ENCODE measurements at places on chromosomes 2 and 18. TPM values are rescaled to one million over a fixed set of nuclear protein-coding genes. Genes with fewer than 3 reads are reported as not detected.

GRCh38 chr2:169315357-169315756 is 47.0 kb downstream of the LRP2 start:
- DNase-seq, result no peak

GRCh38 chr18:55778788-55779690 is 191.0 kb upstream of the TCF4 start:
- no peak for DNase-seq

GRCh38 chr2:211387734-211388133 is 831.3 kb downstream of the CPS1 start:
- no peak for DNase-seq

DNA sequence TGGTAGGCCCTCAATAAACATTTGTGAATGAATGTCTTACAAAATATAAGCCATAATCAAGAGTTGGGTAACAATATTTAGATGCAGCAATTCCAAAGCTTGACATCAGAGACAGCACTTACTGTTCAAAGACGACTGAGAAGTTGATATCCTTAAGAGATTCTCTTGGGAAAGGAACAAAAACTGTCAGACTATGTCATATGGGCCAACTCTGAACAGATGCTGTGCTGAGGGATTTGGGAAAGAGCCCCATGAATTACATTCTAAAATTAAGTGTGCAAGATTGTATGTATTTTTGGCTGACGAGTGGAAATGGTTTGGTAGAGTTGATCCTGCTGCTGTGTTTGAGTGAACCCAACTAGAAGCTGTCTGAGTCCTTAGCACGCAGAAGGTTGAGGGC is 250.7 kb upstream of the LINC00305 start:
- DNase-seq, result no peak

GRCh38 chr2:233116946-233117345 is 56.8 kb downstream of the INPP5D start:
- DNase-seq, result no peak

GRCh38 chr2:218394298-218395089 is 5.2 kb upstream of the CTDSP1 start:
- peak; percentile 51 for DNase-seq

- peak; percentile 38 for DNase-seq
These were observed 74.8 kb downstream of the BCL11A start for GRCh38 chr2:60478660-60479059.

DNA sequence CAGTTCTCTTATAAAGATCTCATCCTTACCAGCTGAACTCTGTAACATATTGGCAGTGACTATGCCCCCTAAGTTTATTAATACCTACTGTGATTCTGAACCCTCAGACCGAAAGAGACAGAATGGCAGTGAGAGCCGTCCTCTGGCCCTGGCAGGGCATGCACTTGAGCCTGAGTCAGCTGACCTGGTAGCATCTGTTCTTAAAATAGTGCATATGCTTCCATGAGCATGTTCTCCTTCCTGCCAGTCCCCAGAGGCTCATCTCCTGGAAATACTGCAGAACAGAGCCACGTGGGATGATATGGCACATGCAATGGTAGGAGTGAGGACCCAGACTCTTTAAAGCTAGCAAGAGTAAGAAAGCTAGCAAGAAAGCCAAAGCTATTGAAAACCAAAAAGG is 59.0 kb downstream of the RASGRP3 start:
- DNase-seq, result no peak

DNA sequence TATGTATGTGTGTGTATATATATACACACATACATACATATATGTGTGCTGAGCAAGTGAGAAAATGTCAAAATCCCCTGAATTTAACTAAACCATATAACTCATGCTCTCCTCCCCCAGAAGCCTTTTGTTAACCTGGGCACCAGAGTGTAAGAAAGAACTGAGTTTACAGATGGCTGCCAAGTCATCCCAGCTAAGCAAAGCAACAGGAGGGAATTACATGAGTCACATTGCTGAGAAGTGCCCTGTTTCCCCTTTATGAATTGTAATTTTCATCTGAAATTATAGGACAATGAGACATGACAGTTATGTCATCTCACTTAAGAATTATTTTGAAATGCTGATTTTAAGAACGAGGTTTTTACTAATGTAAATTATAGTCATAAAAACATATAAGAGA is 29.9 kb downstream of the SCN7A start:
- DNase-seq, result no peak

- DNase-seq, result peak; percentile 84
These were observed 57.1 kb downstream of the ADCYAP1 start for GRCh38 chr18:961644-962355.

GRCh38 chr2:45857275-45857609 is 205.8 kb downstream of the PRKCE start:
- no peak for DNase-seq

DNA sequence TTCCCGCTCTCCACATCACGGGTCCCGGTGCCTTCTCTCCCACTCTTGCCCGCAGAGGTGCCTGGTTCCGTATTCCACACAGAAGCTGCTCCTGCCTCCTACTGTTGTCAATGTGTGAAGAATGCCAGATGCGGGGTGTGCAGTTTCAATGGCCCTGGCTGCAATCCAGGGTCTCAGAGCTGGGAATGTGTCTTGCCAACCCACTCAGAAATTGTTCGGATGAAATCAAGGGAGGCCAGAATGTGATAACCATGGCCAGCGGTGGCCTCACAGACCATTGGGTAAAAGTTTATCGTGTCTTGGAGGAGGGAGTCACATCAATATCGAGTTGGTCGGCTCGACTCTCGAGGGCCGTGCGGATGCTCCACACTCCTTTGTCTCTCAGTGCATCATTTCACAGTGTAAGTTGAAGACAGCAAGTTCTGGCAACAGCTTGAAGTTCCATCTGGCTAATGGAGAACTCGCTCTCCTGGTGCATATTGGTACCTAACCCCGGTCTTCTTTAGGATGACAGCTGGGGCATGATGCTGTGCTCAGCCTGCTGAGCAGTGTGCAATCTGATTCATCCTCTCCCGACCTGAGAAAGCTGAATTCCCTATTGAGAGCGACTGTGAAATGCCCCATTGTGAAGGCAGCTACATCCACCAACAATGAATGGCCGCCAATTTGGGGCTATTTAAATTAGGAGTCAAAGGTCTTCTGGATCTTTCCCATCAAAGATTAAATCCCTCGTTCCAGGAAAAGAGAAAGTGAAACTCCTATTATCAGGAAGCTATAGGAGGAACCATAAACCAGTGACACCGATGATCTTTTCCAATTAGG is 389.0 kb downstream of the SOX11 start:
- no peak for DNase-seq

DNA sequence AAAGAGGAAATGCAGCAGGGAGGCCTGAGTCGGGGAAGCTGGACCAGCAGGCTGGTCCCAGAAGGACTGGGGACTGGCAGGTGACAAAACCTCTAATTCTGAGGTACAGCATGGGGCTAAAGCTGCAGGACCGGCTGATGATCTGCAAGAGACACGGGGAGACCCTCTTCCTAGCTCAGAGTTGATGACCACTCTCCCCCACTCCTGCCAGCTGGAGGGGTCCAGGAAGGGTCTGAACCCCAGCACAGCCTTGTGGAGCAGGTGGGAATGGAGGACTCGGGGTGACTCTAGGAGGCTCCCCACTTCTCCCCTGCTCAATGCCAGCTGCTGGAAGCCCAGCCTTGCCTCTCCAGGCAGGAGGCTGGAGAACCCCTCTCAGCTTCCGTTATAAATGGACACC is 67.7 kb downstream of the TWIST2 start:
- DNase-seq, result no peak

- peak; percentile 59 for DNase-seq
These were observed 56.3 kb upstream of the AFF3 start for GRCh38 chr2:100198461-100199230.

DNA sequence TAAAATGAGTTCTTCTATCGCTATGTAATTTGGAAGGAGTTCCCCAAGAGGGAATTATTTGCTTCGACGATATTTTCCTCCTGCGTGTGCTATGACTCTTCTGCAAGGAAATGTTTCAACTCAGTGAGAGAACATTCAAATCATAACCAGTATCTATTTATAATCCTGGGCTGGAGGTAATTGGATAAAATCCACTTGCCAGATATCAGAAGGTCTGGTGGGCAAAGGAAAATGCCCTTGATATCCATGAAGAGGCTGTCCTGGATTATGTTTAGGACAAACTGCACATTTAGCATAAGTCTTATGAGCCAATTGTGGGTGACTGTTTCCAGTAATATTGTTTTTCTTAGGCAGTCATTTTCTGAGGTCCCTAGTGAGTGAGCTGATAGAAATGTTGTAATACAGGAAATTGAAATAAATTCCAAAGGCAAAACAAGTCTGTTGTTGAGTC is 17.7 kb downstream of the RPIA start:
- DNase-seq, result no peak

DNA sequence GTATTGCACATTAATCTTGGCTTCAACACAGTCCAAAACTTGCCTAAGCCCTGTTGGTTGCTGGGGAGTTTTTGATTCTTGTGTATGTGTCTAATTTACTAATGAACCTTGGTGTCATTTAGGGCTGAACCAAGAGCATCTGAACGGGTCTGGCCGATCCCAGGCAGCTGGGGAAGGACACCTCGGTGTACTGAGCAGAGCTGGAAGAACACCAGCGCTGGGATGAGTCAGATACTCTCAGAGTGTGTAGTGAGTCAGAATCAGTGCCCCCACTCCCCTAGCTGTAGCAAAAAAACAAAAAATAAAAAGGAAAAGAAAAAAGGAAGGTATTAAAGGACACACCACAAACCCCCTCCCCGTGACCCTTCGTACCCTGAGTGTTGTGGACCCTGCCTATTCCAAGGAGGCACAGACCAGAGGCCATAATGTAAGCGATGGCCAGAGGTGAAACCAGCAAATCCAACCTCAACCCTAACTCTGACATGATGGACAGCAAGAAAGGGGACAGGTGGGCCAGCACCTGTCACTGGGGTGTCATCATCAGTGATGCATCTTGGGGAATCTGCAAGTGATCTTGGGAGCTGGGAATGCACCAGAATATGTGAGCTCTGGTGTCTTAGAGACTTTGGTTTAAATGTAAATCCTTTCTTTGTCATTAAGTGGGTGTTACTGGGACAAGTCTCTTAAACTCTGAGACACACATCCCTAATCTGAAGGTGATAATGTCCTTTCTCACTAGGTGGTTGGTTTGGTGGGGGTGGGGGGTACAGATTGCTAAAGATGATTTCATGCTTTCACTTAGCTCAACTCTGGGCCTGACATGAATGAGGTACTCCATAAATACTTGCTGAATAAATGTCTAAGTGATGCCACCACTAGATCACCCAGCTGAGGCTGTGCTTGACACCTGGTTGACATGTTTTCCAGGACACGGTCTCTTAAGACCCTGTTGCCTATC is 34.2 kb upstream of the NCOA1 start:
- DNase-seq, result peak; percentile 83

DNA sequence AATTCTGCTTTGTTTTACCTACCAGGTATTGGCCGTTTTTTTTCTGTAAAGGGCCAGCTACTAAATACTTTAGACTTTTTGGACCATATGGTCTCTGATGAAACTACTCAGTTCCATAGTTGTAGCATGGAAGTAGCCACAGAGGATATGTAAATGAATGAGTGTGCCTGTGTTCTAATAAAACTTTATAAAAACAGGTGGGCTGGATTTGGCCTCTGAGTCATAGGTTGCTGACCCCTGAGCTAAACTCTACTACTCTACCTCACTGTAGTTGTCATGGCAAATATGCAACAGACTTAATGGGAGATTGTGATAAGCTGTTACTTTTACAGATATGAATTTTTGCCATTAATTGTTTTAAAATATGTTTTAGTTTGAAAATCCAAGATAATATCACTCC is 19.7 kb downstream of the CLIP4 start:
- no peak for DNase-seq

GRCh38 chr2:229740279-229740678 is 25.9 kb upstream of the DNER start:
- no peak for DNase-seq

- DNase-seq, result no peak
These were observed 305.3 kb downstream of the NDUFA10 start for GRCh38 chr2:239719791-239720360.

- no peak for DNase-seq
These were observed 138.4 kb upstream of the COL3A1 start for GRCh38 chr2:188835821-188836220.

DNA sequence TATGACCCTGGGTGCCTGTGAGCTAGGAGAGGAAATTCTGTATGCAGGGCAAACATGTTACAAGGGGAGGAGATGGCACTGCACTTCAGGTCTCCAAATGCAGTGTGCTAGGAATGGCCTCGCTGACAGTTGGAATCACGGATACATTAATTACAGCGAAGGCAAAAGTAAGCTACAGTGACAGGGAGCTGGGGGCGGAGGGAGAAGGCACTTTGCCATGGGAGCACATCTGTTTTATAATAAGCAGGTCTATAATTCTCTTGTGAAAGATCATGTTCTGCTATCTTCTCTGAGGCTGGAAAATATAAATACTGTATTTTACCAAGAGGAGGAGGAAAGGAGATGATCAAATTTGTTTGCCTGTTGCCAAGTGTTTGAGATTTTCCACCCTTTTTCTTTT is 56.3 kb upstream of the FZD5 start:
- DNase-seq, result peak; percentile 34

DNA sequence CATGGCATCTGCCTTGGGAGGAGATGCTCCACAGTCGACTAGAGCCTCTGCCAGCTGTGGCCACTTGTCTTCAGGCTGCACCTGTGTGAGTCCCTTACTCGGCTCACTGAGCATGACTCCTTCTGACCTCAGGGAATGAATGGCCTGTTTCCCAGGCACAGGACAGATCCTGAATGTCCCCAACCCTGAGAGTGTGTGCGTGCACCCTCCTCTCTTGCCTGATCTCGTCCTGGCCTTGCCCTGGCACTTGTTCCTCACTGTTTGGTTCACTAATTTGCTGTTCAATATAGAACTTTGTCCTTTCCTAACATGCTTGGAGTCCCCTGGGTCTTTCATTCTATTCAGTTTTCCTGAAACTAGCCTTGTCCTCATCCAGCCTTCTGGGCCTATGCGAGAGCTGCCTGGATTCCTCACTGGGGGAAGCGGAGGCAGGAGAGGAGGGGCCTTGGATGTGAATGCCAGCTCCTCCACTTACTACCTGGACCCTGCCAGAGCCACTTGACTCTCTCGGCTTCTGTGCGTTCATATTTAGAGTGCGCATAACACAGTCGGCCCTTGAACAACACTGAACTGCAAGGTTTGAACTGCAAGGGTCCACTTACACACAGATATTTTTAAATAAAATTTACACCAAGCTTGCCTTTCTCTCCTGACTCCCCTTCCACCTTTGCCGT is 184.8 kb downstream of the ACKR3 start:
- no peak for DNase-seq

GRCh38 chr2:85822766-85823165 is 66.0 kb downstream of the ST3GAL5 start:
- peak; percentile 38 for DNase-seq

LAMA3 gene
- 0.90 TPM for total RNA-seq

ADGRF3 gene
- total RNA-seq, result 0.27 TPM

VWA3B gene
- total RNA-seq, result 0.64 TPM

LRRC30 gene
- not detected for total RNA-seq

CASP8 gene
- total RNA-seq, result 5.4 TPM

PARD3B gene
- total RNA-seq, result 3.1 TPM

CPO gene
- total RNA-seq, result 1.5 TPM

PRKAG3 gene
- total RNA-seq, result not detected
